Activated gamma-delta T cell treated with Interleukin-2 at 50 U/mL for 16 hours (primary cell): ENCODE measurements at places on chromosomes 6 and 20.
A peak's percentile ranks its signal among the peaks of the same experiment; 100 is the strongest.

DNA sequence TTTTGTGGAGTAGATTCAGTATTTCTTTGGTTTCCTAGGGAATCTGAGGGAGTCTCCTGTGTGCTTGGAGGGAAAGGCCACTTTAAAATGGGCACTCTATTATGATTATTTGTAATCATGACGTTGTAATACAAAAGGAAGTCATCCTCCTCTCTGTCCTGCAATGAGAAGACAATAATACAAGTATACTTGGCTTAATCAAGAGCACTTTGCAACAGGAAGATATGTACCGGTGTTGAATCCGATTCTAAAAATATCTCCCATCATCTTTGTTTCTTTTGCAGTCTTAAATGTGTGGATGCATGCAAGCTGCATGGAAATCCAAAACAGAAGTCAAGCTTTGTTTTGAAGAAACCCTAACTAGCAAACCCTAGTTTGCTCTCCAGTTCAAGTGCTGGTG lies 94.1 kb upstream of the QKI start:
- DNase-seq: no peak

DNA sequence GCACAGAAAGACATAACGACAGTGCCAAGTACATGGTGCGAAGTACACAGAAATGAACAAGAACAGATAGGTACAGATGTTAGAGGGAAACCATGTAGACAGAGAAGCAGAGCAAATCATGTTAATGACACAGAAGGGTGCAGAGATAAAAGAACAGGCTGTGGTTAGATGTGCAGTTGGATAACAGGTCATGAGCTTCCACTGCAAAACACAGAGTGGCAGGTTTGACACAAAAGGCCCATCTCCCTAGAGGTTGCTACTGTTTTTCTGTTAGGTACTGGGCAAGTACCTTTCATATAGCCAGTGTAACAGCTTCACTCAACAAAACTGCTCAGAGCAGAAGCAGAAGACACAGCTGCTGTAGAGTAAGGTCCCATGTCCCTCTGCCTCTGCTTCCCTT lies 84.6 kb downstream of the AK9 start:
- DNase-seq: no peak

DNA sequence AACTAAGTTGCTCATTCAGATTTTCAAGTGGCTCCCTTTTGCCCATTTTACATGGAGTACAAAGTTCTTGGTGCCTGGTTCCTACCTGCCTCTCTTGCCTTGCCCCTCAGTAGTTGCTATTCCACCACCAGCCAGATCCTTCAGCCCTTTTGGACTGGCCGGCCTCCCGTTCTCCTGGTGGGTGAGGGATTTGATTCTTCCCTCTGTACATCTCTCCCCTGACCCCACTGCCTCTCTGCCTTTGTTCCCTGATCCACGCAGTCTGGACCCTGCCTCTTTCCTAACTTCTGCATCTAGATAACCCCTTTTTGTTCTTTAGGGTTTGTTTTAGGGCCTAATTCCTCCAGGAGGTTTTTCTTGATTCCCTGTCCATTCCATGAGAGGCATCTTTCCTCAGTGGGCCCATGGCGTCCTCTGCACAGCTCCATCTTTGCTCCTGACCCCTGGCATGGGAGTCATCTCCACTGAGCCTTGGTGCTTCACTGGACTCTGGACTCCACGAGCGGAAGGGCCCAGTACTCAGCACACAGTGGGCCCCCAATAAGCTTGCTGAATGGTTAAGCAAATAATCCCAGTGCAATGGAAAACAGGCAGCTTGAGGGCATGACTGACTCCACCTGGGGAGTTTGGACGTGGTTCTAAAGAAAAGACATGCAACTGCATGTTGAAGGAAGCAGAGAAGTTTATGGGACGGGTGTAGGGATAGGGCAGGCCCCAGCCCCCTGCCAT lies 309.3 kb upstream of the SUPT3H start:
- DNase-seq: no peak

DNA sequence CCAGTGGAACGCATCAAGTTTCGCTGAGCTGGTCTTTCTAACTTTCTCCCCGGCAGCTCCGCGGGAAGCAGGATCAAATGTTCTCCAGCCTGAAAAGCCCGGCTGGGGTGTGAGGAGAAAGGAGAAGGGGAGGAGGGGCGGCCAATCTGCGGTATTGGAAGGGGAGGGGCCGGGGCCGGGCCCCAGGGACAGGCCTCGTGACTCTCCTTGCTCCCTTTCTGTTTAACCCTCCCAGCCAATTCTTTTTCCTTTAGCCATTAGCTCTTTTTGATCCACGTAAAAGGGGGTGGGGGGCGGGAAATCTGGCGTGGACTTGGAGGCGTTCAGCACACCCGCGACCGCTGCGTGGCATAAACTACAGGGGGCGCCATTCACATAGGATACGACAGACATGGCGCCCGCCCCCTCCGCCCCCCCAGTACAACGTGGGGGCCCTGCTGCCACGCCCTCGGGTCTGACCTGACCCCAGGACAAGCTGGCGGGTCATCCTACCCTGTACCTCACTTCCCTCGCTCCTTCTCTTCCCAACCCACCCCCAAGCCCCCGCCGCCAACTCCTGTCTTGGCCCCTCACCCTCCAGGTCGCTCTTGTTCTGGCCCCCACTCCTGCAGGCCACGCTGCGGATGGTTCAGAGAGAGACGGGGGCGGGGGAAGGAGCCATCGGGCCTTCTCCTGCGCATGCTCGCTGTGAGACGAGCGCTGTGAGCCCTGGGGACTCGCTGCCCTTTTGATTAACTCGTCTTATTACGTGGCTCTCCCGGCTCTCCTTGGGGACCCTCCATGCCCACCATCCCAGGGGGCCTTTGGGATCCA lies 7.8 kb upstream of the MDGA1 start:
- peak; percentile 74 for DNase-seq

DNA sequence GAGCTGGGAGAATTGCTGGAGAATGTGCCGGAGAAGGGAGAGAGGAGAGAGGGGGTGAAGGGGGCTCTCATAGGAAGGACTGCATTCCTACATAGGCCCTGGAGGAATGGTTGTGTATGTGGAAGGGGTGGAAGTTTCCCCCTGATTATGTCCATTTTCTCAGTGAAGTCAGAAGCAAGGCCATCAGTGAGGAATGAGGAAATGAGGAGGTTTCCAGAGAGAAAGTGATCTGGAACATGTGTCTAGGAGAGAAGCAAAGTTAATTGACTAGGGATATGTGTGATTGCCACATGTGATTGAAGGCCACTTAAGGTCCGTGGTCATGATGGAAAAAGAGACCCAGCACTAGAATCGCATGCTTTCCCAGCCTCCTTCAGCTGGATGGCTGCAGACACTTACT lies 42.3 kb downstream of the TBPL1 start:
- no peak for DNase-seq

GRCh38 chr20:53899351-53900167 lies 170.8 kb downstream of the BCAS1 start:
- peak; percentile 72 for DNase-seq
